ENCODE measurements at places on chromosomes 11 and 22.

DNA sequence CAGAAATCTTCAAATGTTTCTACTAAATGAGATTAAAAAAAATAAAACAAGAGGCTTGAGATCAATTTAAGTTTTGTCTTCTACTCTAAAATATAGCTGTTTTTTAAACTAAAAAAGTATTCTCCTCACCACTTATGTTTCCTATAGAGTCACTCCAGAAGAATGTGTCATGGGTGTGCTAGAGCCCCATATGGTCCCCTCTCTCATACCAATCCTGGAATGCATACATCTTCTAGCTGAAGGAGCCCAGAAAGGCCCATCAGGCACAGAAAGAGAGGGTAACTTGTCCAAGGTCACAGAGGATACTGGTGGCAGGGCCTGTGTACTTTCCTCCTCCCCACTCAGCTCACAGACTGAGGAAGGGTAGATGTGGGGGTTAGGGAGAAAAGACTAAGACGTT lies 34.4 kb downstream of the RELT start:
- no peak for DNase-seq

GRCh38 chr11:818396-819128 lies at the start of gene PNPLA2:
Gene PNPLA2, plus strand, starts transcription at chr11:818914. Its CDS starts 805 bp downstream, at chr11:819719.
- DNase-seq: no peak

- DNase-seq: no peak
Measured at GRCh38 chr11:110973401-110973980, 261.3 kb upstream of the ARHGAP20 start.

GRCh38 chr11:37988031-37988430 lies 1390.0 kb upstream of the RAG2 start:
- no peak for DNase-seq

Data from NCI-H524 (cell line).